ENCODE measurements at places on chromosomes 11 and 22.

- DNase-seq, result no peak
Measured at GRCh38 chr22:43616645-43617044, 195.5 kb downstream of the EFCAB6 start.

GRCh38 chr22:39716534-39716933 lies 146.0 kb downstream of the CACNA1I start:
- DNase-seq, result no peak

GRCh38 chr22:27668828-27669797 lies 132.4 kb downstream of the MN1 start:
- no peak for DNase-seq

- DNase-seq, result no peak
Measured at GRCh38 chr11:10477690-10478046, 22.6 kb downstream of the AMPD3 start.

DNA sequence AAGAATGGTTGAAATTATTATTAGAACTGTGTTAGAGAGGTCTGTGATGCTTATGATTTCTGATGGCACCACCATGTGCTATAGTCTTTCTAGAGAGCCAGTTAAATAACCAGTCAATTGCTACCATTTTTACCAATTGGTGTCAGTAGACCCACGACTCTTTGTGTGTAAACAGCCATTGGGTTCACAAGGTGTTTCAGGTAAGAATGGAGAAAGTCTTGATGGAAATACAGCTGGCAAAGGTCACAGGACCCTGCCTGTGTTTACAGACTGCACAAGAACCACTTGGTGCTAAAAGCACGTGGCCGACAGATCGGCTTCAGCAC lies 30.5 kb upstream of the OR10G7 start:
- no peak for DNase-seq

- DNase-seq, result no peak
Measured at GRCh38 chr11:66334605-66335442, 1.4 kb downstream of the RIN1 start.

DNA sequence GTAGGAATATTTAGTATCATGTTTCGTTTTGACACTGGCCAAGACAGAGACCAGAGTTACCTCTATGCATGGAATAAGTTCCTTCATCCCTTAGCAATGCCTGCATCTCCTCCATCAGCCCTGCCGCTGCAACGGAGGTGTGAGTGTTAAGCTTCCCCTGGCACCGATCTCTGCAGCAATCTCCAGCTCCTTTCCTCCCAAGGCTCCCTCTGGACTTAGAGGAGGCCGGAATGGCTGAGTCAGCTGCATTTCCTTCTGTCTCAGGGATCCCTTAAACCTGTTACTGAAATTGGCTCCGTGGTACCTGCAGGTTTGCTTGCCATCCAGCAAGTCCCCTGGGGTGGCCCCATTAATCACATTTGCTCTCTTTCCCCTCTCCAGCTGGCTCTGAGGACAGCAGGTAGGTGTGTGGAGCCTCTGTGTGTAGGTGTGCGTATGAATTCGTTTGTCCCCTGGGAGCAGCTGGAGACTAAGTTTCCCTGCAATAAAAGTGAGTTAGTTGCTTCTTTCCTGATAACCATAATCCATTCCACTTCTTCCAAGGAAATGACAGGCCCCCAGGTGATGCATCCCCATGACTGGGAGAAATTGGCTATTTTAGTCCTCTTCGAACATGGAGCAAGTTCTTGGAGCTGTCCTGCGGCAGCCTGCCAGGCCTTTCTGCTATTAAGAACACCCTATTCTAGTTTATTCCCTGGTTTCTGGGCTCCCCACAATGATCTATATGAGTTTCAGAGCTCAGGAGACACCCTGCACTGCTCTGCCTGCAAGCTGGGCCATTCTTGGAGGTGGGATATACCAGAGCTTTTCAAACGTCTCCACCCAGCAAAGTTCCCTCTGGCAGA lies 457.2 kb upstream of the CADM1 start:
- no peak for DNase-seq

DNA sequence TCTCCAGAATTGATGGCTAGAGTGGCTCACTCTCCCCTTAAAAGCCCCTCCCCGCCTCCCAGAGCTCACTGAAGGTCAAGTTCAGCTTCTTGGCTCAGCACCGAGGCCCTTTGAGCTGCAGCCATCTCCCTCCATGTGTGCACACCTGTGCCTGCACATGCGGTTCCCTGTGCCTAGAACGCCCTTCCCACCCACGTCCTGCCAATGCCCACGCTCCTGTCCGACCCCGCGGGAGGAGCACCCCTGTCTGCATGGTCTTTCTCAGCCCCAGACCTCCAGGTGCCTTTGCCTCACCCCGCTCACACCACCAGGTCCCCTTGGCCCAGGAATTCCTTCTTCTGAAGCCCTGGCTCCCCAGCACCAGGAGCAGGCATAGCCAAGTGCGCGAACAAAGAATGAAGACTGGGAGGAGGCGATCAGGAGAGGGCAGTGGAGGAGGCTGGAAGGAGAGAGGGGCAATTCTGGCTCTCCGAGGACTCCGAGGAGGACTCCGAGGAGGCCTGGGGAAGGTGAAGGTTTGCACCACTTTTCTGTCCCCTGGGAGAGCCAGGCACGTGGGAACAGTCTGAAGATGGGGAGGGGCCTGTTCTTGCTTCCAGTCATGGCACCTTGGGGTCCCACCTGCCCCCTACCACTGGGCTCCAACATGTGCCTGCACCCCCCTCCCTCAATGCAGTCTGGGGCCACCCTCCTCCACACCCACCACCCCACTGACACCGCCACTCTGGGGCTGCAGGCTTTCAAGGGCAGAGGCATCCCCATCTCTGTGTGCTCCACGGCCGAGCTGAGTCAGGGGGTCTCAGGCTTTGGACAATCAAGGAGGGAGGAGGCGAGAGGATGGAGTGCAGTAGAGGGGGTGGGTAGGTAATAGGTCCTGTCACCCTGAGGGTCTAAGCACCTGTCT lies 17.7 kb downstream of the IGF2 start:
- DNase-seq, result no peak

GRCh38 chr11:75823946-75824345 lies 8.9 kb downstream of the UVRAG start:
- DNase-seq, result no peak

GRCh38 chr22:38649841-38650522 lies 6.2 kb downstream of the FAM227A start:
- no peak for DNase-seq

GRCh38 chr11:26849036-26849435 lies 127.2 kb upstream of the SLC5A12 start:
- no peak for DNase-seq
